ENCODE measurements at places on chromosomes 6 and 20.

DNA sequence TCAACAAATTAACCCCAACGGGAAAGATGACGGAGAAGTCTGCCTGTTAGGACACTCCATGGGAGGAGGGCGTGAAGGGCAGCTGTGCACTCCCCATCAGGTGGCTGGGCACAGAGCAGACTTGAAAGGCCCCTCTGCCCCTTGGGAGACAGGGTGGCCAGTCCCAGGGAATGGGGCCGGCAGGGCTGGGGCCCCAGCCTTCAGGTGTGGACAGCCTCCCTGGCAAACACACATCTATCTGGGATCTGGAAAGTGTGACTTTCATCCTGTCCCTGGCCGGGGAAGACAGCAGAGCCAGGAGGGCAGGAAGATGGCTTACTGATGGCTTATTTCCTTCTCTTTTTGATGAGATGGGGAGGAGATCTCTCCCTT, 4.5 kb upstream of the FRMD1 start:
- no peak for DNase-seq

- no peak for DNase-seq
Observed at GRCh38 chr6:32974541-32975308, 6.3 kb downstream of the BRD2 start.

GRCh38 chr6:15044146-15044882, 201.6 kb upstream of the JARID2 start:
- no peak for DNase-seq

GRCh38 chr6:47238456-47238995, 71.2 kb downstream of the TNFRSF21 start:
- DNase-seq = no peak

DNA sequence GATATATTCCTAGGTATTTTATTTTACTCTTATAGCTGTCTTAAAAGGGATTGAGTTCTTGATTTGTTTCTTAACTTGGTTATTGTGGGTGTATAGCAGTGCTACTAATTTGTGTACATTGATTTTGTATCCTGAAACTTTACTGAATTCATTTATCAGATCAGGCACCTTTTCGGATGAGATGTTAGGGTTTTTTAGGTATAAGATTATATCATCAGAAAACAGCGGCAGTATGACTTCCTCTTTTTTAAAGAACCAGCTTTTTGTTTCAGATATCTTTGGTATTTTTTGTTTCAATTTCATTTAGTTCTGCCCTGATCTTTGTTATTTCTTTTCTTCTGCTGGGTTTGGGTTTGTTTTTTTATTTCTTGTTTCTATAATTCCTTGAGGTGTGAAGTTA, 382.4 kb upstream of the ADGRB3 start:
- no peak for DNase-seq

GRCh38 chr6:153941768-153942167, 97.3 kb upstream of the OPRM1 start:
- no peak for DNase-seq

GRCh38 chr20:18739751-18740166, 73.8 kb upstream of the SCP2D1 start:
- DNase-seq = no peak

DNA sequence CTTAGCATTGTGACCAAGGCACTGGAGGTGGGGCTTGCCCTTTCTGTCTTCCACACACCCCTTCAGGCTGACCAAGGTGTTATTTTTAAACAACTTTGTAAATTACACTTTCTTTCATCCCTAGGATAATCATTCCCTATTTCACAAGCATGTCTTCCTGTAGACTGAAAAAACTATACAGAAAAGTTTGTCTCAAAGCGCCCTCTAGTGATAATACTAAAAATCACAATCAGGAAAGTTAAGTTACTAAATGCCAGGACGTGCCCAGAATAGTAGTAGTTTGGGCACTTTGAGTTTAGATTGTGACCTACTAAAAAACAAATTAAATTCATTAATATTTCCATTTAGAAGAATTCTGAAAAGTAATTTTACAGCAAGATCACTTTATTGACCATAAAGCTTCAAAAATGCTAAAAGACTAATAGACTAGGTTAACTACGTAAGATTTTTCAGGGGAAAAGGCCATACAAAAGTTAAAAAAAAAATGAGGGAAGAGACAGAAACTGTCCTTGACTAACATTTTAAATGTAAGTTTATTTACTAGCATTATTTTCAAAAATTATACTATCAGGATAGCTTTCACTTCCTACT, 123.3 kb upstream of the DUSP22 start:
- DNase-seq = no peak

GRCh38 chr20:53445932-53446331, 147.7 kb downstream of the ZNF217 start:
- DNase-seq = no peak

GRCh38 chr6:92559003-92559402, 860.4 kb downstream of the EPHA7 start:
- DNase-seq = no peak

DNA sequence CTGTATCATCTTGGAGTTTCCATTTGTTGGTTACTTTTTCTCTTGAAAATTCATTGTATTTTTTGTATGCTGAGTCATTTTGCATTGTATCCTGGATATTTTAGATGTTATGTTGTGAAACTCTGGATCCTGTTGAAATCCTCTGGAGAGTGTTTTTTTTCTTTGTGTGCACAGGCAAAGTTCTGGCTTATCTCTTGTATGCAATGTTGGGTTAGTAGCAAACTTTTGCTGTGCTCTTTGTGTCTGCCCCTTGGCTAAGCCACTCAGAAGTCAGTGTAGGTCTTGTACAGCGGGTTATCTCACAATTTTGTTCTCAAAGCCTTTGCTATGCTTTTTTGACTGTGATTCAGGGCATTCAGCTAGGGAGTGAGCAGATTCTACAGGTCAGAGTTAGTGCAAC, 29.1 kb upstream of the LMBRD1 start:
- DNase-seq = no peak

DNA sequence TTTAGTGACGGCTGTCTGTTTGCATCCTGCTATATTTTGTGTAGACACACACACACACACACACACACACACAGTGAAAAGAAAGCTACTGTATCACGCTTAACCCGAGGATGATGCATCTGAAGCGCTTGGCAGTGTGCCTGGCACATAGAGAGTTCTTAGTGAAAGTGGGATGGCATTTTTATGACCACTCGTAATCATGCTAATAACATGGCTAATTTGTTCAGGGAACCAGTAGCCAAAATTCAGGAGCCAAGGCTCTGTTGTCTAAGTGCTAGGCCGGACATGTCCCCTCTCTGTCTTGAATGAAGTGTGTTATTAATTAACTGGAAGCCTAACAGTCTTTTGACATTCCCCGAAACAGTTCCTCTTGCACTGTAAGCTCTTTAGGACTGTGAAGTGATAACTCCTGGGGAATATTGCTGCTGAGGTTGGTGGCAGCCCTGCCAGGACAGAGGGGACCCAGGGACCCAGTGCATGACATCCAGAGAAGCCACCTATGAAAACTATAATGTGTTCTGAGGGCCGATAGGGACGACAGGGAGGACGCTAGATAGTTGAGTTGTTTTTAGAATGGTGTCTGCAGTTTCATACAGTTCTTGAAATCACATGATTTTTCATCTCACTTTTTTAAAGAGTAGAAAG, 45.0 kb upstream of the IRF4 start:
- no peak for DNase-seq

DNA sequence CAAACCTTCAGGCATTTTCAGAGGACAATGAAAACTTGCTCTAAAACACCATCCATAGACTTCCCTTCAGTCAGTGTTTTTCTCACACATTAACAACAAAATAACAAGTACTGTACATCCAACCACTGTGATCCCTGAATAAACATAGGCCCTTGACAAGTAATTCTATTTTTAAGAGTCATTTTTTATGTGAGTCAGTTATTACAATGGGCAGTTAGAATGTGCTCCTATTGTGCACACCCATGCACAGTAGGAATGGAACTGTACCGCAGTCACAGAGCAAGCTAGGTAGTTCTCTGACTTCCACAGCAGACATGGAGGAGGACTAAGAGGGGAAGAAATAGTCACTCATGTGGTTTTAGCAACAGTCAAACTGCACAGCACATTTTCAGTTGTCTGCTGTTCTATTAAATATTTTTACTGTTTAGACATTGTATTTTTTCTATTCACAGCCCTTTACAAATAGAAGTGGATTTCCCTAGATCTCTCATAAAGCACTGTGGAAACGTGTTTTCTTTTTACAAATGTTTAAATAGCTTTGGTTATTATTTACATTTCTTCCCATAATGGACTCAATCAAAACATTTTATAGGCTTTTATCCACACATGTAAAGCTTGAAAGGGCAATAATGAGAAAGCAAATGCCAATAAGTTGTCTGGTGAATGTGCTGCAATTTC, 100.4 kb downstream of the JAG1 start:
- DNase-seq = no peak

DNA sequence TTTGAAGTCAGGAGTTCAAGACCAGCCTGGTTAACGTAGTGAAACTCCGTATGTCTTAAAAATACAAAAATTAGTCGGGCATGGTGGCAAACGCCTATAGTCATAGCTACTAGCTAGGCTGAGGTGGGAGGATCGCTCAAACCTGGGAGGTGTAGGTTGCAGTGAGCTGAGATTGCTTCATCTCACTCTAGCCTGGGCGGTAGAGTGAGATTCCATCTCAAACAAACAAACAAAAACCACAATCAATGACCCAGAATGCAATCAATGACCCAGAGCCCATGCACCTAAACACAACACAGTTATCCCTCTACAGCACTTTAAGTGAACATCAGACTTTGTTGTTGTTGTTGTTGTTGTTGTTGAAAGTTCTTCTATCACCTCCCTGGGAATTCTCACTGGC, 77.9 kb downstream of the MYB start:
- no peak for DNase-seq

DNA sequence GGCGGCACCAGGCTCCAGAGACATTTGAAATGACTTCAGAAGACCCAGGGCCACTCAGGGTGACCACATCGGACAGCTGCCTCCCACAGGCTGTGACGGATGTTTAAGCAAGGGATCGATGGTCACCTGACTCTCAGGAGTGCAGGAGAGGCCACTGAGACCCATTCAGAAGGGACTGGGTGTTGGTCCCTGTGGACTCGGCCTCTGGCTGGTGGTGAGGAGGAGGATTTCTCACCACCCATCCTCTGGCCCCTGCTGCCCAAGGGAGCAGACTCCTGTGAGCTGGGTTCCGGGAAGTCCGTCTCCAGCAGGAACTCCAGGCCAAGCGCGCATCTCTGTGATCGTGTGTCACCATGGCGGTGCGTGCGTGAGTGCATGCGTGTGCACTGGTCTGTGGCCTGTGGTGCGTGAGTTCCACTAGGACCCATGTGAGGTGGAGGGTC, 25.5 kb downstream of the NPEPL1 start:
- DNase-seq = no peak

DNA sequence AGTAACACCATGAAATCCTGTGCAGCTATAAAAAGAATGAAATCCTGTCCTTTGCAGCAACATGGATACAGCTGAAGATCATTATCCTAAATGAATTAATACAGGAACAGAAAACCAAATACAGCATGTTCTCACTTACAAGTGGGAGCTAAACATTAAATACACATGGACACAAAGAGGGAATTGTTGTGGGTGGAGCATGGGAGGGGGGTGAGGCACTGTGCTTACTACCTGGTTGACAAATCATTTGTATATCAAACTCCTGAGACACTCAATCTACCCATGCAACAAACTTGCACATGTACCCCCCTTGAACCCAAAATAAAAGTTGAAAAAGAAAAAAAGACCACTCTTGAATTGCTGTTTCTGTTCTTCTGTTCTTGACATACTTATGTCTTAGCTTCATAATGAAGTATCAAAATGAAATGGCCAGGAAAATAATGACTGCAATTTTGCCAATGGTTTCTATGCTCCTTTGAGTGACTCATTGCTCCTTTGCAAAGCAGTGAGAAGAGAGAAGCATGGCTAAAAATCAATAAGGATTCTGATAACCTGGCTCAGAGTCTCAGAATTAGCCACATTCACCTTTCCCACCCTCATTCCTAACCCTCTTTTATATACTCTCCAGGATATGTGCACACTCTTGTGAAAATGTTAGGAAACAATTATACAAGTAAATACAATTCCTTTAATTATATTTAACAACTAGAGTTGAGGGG, 71.0 kb downstream of the CYP39A1 start:
- DNase-seq = no peak

DNA sequence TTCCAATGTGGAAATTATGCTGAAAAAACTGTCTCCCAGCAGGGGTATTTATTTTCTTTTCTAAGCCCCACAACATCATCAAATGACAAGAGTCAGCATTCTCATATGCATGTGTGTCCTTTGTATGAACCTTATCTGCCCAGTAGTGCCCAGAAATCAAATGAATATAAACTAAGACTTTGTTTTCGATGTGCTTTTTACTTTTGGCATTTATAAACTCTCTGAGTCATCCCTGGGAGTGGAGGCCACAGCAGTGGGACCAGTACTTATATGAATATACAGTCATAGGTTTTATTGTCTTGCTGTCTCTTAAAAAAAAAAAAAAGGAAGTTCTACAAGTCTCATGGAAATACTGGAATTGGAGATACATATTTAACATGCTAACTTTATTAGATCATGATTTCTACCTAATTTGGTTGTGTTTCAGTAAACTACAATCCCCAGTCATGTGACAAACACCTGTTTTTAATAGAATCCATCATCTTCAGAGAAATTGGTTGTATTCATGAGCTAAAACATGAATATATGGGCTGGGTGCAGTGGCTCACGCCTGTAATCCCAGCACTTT, 99.2 kb upstream of the TMEM181 start:
- no peak for DNase-seq

GRCh38 chr6:168432196-168432595, 8.8 kb upstream of the SMOC2 start:
- no peak for DNase-seq

DNA sequence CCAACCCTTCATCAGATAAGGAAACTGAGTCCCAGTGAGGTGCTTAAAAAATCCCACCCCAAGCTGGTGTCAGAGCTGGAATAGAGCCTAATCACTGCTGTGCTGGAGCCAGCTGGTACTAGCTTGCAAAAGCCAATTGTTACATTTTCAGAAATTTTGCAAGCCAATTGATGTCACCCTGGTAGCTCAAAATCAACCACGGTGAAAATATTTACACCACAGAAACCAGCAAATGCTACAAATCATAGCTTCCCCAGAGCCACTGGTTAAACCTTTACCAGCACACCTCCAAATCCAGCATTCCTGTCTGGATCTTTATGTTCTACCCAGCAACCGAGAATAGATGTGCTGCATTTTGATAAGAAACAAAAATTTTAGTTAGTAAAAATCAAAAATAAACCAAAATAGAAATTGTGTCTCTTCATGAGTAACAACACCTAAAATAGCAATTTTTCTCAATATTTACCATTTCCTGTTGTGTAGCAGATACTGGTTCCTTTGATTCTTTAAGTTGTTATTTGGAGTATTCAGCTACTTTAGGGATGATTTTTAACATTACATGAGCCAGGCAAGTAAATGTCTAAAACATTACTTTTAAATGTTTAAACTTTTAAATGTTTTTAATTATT, 7.2 kb upstream of the LCA5 start:
- DNase-seq = no peak

DNA sequence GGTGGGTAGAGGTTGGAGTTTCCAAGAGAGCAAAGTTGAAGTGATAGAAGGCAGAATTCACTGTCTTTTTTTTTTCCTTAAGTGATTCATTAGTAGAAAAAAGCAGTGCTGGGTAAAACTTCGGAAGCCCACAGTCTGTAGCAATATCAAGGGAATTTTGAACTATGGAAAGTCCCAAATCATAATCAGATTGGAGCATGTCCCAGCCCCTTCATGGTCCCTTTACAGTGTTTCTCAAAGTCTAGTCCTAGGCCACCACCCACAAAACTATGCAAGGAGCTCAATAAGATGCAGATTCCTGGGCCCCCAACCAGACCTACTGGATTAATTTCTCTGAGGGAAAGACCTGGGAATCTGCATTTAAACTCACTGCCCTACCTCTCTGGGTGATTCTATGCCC, 22.6 kb downstream of the NEDD9 start:
- DNase-seq = no peak

All from activated naive CD4-positive, alpha-beta T cell (primary cell).